ENCODE measurements at places on chromosomes 2 and 18.
A peak's percentile ranks its signal among the peaks of the same experiment; 100 is the strongest.

GRCh38 chr2:36137612-36138011 is 218.0 kb upstream of the CRIM1 start:
- no peak for DNase-seq

DNA sequence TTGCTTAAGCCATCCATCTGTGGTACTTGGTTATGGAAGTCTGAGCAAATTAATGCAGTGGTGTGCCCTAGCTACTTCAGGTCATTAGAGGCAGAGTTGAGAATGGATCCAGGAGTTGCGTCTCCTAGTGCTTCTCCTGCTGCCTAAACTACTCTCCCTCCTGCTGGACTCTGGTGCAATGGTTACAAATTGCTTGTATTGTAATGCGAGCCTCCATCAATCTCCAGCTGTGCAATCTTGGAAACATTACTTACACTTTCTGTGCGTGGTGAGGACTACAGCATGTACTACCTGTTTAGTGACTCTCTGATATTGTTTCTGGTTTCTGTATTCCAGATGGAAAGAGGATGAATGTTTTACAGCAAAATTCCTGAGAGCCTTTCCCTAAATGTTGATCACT is 119.0 kb upstream of the CYRIA start:
- no peak for DNase-seq

DNA sequence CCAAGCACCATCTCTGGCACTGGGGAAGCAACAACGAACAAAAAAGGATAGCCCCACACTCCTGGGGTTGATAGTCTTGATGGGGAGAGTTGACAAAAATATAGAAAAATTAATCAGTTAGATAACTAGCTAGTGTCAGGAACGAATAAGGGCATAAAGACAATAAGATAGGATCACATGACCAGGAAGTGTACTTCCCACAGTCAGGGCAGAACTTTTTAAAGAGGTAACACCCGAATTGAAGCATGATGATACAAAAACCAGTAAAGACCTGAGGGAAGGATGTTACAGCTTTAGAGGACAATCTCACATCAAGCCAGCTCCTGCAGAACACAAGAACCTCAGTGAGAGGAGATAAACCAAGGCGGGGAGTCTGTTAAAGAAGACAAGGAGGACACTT is 295.4 kb upstream of the CRIM1 start:
- DNase-seq = no peak

- DNase-seq = no peak
These were observed 3.3 kb downstream of the INPP5D start for GRCh38 chr2:233063269-233063975.

DNA sequence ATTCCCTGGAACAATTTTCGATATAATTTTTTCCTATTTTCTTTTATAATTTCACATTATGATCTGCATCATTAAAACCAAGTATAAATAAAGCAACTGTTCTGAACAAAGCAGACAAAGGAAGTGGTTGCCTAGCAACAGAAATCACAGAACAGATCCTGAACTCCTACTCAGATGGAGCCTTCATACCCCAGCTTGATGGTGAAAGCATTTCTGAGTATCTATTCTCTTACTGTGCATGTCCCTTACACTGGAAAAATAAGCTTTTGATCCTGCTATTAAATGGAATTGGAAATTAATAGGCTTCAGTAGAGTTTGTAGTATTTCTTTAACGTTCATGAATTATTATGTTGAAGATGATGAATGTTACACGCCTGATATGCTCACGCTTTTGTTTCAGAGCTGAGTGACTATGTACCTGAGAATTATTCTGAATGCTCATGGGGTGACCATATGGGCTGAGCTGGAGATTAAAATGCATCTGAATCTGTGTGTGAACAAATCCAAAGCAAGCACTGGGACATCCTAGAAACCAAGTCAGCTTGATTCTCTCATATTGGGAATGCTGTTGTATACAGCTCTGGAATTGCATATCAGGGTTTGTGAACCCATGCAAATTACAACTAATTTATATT is 254.0 kb downstream of the KCNJ3 start:
- DNase-seq = no peak

GRCh38 chr2:74537140-74537539 is 7.4 kb downstream of the HTRA2 start:
- no peak for DNase-seq

DNA sequence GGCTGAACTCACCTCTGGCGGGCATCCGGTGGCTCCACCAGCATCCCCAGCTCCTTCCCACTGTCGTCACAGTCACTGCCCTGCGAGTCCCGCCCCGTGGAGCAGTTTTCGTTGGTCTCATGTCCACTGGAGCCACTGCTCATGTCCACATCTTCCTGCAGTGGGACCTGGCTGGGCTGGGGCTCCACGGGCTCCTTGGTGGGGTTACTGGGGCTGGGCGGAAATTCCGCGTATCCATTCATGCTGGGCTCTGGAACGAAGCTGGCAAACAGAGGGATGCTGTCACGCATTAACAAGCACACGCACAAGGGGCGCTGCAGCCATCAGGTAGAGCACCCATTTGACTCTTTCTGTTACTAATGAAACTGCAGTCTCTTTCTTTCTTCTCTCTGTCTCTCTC is 10.7 kb downstream of the PER2 start:
- no peak for DNase-seq

GRCh38 chr18:45102863-45103262 is 422.2 kb downstream of the SETBP1 start:
- DNase-seq = no peak

DNA sequence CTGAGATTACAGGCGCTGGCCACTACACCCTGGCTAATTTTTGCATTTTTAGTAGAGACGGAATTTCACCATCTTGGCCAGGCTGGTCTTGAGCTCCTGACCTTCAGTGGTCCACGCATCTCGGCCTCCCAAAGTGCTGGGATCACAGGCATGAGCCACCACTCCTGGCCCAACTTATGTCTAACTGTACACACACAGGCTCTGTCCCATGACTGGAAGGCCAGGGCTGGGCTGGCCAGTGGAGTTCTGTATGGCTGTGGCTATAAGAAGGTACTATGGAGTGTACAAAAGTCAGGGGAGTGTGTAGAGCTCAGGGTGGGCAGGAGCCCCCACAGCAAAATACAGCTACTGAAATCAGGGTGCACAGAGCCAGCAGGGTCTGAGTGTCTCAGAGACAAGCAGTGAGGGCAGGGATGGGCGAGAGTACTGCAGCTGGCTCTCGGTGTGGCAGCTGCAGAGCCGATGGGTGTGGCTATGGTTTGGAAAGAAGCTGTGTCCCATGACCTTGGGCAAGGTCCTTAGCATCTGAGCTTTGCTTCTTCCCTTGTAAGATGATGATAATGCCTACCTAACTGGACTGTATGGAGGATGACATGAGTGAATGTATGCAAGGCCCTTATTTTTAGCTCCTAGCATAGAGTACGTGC is 10.4 kb upstream of the MSGN1 start:
- DNase-seq = no peak

DNA sequence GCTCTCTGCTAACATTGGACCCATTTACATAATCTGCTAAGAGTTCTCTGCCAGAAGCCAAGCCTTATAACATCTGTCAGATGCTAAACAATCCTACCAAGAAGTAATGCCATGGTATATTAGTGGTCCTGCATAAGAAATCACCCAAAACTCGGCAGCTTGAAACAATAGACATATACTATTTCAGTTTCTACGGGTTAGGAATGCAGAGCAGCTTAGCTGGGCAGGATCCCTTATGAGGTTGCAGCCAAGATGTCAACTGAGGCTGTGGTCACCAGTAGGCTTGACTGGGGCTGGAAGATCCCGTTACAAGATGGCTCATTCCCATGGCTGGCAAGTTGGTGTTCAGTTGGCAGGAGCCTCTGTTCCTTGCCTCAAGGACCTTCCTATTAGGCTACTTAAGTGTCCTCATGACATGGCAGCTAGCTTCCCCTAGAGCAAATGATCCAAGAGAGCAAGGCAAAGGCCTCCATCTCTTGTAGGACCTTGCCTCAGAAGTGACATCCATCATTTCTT is 25.1 kb upstream of the SOS1 start:
- no peak for DNase-seq

DNA sequence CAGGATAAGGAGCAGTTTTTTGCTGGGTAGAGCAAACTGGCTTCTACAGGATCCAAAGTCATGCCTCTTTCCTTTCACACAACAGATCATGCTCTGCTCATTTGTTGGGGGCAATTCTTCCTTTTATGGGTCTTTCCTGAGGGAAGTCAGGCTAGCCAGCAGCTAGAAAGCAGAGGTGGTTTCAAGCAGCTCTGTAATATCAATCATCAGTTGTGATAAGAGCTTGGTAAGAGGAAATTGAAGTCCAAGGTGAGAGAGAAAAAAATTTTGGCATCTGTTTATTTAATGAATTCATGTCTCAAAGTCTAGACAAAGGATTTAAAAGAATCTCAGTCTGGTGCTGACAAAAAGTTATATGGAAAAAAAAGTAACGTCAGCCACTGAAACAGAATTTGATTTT is 6.2 kb downstream of the TMEM87B start:
- no peak for DNase-seq

DNA sequence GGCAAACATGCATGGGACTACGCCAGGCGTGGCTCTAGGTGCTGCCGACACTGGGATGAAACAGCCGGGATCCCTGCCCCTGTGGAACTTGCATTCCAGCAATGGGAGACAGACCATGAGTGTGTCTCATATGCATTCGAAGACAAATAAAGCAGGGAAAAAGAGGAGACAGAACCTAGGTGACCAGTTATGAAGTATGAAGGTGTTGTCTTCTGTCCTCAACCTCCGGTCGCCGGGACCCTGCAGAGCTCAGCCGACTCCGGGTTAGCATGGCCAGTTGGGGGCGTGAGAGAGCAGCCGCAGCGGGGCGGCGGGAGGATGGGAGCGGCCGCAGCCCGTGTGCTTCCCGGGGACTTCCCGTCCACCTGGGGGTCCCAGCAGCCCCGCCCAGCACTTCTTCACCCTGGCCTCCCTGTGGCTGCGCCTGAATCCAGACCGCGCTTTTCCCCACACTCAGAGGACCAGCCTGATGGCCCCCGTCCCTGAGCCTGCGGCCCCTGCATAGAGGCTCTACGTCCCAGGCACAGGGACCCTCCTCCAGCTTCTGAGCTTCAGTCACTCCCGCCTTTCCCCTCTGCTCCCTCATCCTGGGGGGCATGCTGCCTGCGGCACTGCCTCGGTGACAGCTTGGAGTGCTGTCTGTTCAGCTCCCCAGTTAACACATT is 11.4 kb downstream of the ID2 start:
- DNase-seq = peak; percentile 16

- DNase-seq = no peak
These were observed 92.7 kb downstream of the MRPS9 start for GRCh38 chr2:105130546-105130945.

GRCh38 chr2:64581777-64582539 is 57.8 kb downstream of the AFTPH start:
- no peak for DNase-seq

DNA sequence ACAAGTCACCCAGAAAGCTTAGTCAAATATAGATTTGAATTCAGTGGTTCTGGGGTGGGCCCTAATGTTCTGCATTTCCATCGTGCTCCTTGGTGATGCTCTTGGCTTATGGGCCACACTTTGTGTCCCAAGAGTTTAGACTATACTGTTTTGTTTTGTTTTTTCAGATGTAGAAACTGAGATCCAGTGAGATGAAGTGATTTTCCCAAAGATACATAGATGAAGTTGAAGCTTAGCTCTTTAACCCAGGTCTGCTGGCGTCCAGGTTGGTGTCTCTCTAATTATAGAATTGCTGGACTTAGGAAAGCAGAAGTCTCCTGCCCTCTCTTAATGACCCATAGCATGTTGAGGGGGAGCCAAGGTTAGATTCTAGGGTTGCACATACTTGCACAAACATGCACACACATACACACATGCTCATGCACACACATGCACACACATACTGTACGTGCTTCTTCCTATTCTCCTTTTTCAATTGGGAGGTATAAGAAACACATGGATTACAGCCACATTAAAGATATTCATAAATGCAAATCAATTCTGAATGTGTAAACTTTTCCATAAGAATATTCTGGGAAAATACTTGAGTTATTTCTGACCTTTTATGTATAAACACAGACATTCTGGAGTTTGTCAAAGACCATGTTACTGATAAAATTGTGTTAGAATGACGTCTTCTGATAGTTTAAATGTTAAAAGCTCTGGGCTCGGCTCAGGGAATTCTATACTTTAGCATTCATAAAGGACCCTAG is 41.3 kb upstream of the IL1R1 start:
- no peak for DNase-seq

GRCh38 chr2:229287823-229288222 is 16.7 kb upstream of the PID1 start:
- DNase-seq = no peak

- no peak for DNase-seq
These were observed 108.2 kb downstream of the HAUS1 start for GRCh38 chr18:46212398-46212797.

GRCh38 chr2:134195341-134195740 is 58.5 kb upstream of the MGAT5 start:
- DNase-seq = no peak

- DNase-seq = no peak
These were observed 21.6 kb downstream of the ZSWIM2 start for GRCh38 chr2:186827411-186827810.

DNA sequence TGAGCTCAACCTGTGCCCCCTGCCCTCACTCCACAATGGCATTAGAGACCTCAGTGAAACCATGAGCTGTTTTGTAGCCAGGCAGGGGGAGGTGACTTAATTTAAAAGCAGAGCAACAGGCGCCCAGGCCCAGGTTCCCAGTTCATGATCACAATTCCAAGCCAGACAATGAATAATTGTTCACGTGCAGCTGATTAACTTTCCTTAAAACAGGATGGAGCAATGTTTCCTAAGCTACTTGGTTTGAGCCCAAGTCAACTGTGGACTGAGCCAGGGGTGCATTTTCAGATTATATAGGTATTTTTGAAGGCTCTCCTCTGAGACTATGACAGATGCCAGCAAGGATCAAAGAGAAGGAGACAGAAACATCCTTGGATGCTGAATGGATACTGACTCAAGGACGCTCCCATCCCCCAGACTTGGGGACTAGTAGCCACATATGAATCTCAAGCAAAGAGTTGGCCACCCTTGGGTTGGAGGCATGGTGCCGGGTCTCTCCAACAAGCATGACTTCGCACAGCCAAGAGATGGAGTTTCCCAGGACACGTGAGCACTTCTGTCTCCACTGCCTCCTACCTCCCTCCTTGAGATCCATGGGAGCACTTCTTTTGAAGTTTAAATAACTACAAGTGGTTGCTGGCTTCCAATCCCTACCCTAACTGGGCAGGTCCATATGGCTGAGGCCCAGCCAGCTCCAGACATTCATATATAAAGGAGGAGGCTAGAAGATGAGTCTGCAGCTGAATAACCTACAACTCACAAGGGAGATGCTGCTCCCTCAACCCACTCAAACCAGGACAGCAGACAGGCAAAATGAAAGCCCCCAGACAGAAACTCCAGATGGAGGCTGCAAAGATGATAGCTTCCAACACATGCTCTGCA is 12.7 kb downstream of the SMAD7 start:
- DNase-seq = no peak

GRCh38 chr2:113795405-113795920 is 39.0 kb upstream of the SLC35F5 start:
- DNase-seq = no peak

GRCh38 chr2:14735696-14736095 is 103.2 kb downstream of the LRATD1 start:
- no peak for DNase-seq

GRCh38 chr2:164984428-164984827 is 29.1 kb upstream of the SLC38A11 start:
- DNase-seq = no peak

Measured in stimulated activated CD8-positive, alpha-beta memory T cell treated with anti-CD3 and anti-CD28 coated beads, Interleukin-7, amount 100 ng/mL, for 24 hours (primary cell).